ENCODE measurements at places on chromosomes 1 and 21.

DNA sequence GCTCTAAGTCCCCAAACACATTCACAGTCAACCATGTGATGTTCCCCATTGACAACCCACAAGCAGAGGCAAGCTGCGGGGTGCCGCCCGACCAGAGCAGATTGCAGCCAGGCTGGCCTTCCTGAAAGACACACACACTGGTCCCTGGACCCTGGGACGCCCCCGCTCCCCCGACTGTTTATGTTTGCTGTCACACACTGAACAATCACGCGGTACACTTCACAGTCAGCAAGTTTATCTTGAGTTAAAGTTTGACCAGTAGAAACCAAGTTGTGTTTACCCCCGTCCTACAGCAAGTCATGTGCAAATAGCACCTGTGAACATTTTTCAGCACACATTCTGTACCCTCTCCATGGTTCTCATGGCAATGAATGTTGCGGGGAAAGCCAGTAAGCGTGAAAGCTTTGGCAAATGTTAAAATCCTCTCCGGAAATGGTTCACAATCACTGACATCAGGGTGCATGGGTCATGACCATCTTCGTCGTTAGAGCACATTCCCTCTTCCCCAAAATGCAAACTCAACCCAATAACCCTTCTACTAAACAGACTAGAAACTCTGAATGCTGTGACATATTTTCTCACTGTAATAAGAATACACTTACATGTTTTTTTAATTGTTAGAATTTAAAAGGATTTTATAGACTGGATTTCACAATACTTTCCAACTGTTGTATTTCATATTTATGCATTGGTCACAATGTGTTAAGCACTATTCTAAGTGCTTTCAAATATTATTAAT lies 33.3 kb upstream of the IRF2BP2 start:
- no peak for DNase-seq

DNA sequence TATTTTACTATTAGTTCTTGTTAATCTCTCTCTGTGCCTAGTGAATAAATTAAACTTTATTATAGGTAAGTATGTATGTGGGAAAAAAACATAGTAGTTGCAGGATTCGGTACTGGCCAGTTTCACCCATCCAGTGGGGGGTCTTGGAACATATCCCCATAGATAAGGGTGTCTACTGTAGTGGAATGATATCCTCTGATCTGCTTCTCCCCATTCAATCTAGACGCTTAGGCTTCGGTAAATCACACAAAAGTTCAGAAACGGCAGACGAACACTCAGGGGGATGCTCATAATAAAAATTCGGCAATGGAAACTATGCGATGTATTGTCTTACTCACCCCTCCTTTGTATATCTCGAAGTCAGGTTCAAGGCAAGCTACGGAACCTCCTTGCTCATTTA lies 232.9 kb upstream of the COA6 start:
- no peak for DNase-seq

DNA sequence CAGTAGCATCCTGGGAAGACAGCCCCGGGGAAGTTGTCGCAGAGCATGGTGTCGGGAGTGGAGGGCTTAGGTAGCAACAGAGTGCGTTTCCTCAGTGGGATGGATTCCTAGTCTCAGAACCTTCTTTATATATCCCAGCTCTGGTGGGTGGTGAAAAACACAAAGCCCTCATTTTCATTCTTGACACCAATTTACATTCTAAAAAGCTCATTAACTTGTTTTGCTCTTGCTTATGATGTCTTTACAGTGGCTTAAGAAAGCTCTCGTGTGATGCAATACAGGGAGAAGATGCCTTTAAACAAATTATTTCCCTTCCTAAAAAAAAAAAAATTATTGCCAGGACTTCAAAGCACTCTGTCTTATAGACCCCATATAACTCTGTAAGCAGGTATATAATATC lies at the start of gene KRTAP8-1:
Gene KRTAP8-1, minus strand, starts transcription at position 101 of the 400 bp plus-strand sequence. Its CDS starts 54 bp downstream, at position 47.
- DNase-seq: no peak

DNA sequence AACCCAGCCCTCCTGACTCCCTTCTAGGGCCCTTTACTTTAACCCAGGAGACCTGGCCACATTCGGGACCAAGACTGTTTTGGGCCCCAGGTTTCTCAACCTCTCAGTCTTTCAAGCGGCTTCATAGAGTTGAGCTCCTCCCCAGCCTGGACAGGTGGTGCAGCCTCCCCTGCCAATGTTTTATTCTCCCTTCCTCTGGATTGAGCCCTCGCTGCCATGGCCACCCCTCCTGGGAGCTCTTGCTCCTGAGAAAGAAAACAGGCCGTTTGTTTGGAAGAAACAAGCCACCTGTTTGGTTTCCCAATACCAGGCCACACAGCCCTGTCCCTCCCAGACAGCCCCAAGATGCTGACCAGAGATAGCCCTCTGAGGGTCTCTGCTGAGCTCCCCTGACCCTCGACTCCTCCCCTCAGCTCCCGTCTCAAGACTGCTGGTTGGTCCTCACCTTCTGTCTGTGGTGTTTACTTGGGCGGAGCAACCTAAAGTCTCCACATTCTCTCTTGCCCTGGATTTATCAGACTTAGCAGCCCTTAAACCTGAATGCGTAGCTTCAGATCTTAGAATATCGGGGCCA lies 3.3 kb downstream of the TMEM51 start:
- no peak for DNase-seq

Data from stimulated activated CD4-positive, alpha-beta T cell treated with anti-CD3 and anti-CD28 coated beads, TNF-alpha, amount 100 ng/mL, for 1 hour (primary cell).